Cortex of kidney (tissue), 1 donor: ENCODE measurements at places on chromosomes 3 and 15.

DNA sequence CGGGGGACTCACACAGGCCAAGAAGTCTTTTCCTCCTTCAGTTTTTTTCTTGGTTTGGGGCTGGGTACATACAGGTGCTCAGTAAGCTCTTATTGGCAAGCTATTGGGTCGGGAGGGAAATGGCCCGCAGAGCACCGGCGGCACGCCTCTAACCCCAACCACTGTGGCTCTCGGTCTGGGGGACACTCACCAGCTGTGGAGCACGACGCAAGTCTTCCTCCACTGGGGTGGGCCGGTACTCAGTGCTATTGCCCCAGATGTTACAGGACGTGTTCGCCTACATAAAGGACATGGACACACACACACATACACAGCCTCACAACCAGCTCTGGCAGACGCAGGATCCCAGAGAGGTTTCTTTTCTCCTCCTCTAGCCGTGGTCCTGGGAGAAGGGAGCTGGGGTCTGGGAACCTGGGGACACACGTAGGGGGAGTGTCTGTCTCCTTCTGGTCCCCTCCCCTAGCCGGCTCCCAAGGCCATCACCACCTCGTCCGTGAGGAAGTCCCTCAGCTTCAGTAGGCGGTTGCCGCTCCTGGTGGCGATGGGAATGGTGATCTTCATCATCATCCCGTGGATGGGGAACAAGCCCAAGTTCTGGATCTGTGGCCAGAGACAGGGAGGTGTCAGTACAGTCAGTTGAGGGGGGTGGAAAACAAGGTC, 33.4 kb downstream of the FEM1B start:
- DNase-seq = no peak

DNA sequence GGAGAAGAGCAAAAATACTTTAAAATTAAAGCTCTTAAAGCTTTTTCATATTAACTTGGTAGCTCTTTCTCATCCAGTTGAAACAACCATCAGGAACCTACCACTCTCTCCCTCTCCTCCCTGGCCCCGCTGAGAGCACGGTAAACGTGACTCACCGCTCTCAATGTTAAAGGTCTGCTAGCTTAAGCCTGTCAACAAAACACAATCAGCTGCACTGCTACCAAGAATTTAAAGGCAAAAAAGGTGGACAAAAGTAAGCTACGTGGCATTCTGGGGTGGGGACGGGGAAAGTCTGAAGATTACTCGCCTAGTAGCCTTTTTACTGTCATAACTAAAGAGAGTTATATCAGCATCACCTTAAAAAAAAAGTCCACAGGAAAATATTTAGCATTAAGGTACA, 8.4 kb upstream of the GP5 start:
- no peak for DNase-seq

DNA sequence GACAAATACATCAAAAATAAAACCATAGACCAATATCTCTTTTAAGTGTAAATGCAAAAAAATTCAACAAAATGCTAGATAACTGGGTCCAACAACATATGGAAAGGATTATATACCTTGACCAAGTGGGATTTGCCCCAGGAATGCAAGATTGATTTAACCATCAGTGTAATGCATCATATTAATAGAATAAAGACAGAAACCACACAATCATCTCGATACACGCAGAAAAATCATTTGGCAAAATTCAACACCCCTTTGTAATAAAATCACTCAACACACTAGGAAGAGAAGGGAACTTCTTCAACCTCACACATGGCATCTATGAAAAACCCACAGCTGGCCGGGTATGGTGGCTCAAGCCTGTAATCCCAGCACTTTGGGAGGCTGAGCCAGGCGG, 19.5 kb downstream of the GREM1 start:
- no peak for DNase-seq

DNA sequence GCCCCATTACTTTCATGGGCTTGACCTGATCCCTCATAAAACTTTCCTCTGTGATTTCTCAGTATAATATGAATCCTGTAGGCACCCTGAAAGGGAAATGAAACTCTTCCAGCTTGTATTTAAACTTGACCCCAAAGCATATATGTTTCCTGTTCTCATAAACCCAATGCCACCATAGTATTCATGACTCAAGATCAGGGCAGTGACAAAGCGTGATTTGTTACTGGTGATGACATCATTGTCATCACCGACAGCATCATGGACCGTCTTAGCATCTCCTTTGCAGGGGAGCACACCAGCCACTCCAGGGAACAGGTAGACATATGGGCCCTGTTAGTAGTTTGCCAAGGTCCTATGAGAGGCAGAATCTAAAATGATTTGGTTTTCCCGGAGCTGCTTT, 741.2 kb downstream of the NR2F2 start:
- no peak for DNase-seq
